HS-5 (cell line): ENCODE measurements at places on chromosomes 1 and 21.

- no peak for DNase-seq
Observed at GRCh38 chr1:6515771-6516170, 24.3 kb upstream of the PLEKHG5 start.

GRCh38 chr1:155017946-155018316, 15.3 kb downstream of the ZBTB7B start:
- DNase-seq, result no peak

DNA sequence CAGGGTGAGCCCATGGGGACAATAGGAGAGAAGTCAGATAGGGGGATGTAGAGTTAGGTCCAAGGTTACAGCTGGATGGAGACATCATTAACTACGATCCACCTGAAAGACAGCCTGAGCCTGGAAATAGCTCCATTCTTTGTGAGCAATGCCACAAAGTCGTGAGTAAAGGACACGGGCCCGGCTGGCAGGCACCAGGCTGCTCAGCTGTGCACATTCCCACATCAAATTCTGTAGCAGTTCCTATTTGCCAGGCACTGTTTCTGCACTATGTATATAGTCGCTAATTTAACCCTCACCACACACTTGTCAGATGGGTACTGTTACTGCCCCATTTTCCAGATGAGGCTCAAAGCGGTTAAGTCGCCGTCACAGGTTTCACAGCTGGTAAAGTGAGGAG, 338.0 kb upstream of the KAZN start:
- DNase-seq, result no peak

GRCh38 chr1:6969106-6969505, 183.9 kb downstream of the CAMTA1 start:
- DNase-seq, result no peak

DNA sequence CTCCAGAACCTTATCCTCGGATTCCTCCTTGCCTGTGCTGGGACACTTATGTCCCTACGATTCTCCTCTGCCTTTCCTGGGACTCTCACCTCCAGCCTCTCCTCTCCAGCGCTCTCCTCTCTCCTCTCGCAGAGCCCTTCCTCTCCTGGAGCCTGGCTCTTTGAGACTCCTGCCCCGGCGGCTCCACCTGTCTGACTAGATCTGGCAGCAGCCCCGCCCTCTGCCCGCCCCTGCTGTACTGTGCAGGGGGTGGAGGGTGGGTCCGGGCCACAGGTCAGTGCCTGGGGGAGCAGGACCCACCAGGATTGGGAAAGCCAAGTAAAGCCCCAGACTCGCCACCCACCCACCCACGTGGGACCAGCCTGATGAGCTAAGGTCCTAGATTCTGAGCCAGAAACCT, 1.6 kb downstream of the ELOVL1 start:
- no peak for DNase-seq

GRCh38 chr1:184891440-184891839, 82.9 kb downstream of the NIBAN1 start:
- DNase-seq, result no peak

- DNase-seq, result no peak
Observed at GRCh38 chr1:9418851-9419250, 120.4 kb upstream of the SLC25A33 start.

GRCh38 chr1:230860617-230861384, 7.5 kb downstream of the C1orf198 start:
- DNase-seq, result no peak

GRCh38 chr1:39104158-39105060, 78.3 kb downstream of the NDUFS5 start:
- no peak for DNase-seq

GRCh38 chr1:177069490-177069889, 95.0 kb downstream of the ASTN1 start:
- DNase-seq, result no peak

DNA sequence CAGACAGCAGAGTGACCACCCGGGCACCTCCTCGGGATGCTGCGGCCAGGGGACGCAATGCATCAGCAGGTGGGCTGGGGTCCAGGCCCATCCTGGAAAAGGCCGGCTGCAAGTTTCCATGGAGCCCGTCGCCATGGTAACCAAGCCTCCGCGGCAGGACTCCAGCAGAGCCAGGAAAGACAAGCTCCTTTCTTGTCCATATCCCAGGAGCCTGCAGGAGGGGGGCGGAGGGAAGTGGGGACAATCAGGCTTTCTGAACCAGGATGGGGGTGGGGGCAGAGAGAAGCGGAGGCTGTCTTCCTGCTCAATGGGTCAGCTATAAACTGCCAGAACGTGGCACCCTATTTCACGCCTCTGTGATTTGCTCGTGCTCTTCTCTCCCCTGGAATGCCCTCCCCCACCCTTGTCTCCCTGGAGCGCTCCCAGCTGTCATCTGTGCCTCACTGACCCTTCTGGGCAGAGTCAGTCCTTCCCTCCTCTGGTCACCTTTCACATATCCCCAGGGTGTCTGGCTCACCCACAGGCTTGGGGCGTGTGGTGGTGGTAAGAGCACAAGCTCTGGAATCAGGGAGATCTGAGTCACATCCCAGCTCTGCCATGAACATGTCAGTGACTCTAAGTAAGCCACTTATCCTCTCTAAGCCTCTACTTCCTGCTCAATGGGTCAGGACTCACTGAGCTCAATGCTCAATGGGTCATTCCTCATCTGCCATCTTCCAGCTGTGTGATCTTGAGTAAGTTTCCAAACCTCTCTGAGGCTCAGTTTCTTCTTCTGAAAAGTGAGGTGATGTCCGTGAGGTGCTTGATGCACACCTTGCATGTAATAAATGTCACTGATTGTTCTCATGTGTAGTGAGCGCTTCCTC, 58.9 kb upstream of the LAPTM5 start:
- peak; percentile 39 for DNase-seq
